ENCODE measurements at places on chromosomes 3 and 15.

DNA sequence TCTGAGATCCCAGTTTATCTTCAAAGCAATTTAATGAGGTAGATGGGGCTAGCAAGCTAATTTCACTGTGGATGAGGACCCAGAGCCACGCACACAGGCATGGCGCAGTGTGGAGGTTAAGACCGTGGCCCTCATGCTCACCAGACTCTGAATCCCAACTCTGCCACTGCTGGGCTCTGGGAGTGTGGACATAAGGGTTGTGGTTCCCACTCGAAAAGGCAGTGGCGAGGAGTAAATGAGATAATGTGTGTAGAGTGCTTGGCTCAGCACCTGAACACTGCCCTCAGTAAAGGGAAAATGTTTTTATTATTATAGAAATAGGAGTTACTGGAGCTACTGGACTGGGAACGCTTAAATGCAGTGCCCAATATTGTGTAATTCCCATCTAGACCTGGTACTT lies 243.5 kb upstream of the TPM1 start:
- DNase-seq = no peak

GRCh38 chr3:73046195-73046594 lies 15.3 kb upstream of the EBLN2 start:
- no peak for DNase-seq

- no peak for DNase-seq
Measured at GRCh38 chr3:15287565-15288330, 44.6 kb downstream of the SH3BP5 start.

GRCh38 chr3:155963570-155963969 lies 93.1 kb downstream of the GMPS start:
- DNase-seq = no peak

DNA sequence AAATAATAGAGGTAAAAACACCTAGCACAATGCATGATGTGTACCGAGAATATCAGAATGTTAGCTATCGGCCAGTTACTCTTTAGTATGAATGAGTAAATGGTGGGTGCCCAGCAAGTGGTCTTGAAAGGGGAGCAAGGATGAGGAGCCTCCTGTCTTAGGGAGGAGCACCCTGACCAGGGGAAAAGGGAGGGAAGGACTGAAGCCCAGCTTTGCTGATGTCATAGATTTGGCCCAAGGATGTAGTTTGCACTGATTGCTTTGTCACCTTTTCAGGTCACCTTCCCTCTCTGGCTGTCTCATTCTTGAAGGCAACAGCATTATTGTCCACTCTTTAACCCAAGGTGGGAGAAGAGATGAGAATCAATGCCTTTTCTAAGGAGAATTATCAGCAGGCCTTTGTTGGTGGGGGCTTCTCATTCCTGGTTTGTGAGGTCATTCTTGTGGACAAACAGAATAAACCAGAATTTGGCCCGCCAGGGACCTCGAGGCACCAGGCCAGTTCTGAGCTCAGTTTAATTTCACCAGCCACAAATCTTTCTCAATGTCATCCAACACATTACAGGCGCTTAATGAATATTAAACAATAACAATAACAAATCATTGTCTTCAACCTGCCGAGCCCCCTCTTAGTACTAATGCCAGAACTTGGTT lies 231.3 kb downstream of the VPS13C start:
- DNase-seq = no peak

DNA sequence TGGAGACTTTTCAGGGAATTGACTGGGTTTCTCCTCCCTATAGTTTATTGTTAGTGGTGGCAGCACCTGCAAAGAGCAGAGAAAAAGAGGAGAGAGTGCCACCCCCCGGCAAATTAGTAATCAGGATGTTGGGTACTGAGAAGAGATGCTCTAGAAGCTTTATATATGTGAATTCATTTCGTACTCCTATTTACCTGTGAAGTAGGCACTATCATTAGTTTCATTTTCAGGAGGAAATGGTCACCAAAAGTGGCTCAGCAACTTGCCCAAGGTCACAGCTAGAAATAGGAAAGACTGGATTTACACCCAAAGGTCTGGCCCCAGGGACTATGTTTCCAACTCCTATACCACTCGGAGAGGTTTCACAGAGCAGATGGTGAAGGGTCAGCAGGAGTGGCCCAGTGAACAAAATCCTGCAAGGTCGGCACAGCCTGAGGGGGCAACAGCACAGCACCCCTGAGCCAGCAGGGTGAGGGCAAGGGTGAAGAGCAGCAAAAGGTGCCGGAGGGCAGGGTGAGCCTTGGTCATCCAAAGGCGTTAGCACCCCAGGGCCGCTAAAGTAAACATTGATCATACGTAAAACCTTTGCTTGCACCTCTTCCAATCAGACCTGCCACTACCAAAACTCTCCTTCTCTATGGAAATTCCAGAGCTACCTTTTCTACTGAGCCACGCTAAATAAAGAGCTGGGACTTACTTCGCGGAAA lies 23.6 kb downstream of the VGLL4 start:
- DNase-seq = no peak

GRCh38 chr3:177464392-177465256 lies 267.3 kb upstream of the TBL1XR1 start:
- no peak for DNase-seq

- DNase-seq = no peak
Measured at GRCh38 chr3:21738935-21739702, 11.9 kb downstream of the ZNF385D start.

- DNase-seq = no peak
Measured at GRCh38 chr15:39785139-39785538, 2.5 kb upstream of the FSIP1 start.

GRCh38 chr15:38226608-38227266 lies 25.9 kb upstream of the SPRED1 start:
- DNase-seq = peak; percentile 48

GRCh38 chr15:88497109-88497765 lies 29.7 kb downstream of the MRPS11 start:
- DNase-seq = no peak

- DNase-seq = no peak
Measured at GRCh38 chr15:43749690-43750345, 3.6 kb downstream of the PDIA3 start.

DNA sequence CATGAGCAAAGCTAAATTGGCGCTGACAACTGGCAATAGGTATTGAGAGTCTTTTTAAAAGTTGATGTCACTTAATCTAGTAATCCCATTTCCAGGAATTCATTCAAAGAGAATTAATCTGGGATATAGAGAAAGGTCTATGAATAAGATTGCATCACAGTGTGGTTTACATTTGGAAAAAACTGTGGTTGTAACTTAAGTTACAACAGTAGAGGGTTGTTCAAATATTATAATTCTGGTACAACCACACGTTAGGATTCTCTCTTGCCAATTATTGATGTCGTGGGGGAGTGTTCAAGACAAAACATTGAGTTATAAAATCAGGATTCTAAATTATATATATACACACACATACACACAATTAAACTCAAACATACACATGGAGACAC lies 79.8 kb downstream of the LIPC start:
- DNase-seq = no peak

- no peak for DNase-seq
Measured at GRCh38 chr3:17579289-17580031, 163.0 kb downstream of the TBC1D5 start.

DNA sequence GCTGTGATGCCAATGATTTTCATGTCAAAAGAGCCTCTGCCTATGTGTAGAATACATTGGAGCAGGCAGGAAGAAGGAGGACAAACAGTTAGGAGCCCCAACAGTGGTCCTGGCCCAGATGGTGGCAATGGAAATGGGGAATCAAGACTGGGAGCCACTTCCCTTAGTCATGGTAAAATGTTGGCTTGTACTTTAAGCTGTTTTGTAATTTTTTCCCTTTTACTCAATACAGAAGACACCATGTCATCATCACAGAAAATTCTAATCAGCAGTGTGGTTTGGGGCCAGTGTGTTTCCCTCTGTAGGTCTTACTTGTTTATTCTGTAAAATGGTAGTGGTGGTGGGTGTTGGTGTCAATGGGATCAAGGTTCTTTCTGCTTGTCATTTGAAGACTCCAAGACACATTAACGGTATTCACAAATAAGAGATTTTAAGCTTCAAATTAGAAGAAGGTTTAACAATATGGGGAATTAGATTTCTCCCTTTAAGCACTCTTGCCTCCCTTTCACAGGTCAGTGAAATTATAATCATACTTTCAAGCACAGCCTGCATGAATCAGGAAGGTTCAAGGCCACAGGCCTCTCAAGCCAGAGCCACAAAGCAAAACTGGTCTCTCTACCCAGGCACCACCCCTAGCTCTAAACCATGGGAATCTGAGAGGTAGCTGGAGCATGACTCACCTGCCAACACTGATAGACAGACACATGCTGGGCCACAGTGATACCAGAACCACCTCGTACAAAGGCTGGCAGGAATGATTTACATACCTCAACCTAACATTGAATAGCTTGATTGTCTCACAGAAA lies 24.9 kb downstream of the SIAH2 start:
- no peak for DNase-seq

DNA sequence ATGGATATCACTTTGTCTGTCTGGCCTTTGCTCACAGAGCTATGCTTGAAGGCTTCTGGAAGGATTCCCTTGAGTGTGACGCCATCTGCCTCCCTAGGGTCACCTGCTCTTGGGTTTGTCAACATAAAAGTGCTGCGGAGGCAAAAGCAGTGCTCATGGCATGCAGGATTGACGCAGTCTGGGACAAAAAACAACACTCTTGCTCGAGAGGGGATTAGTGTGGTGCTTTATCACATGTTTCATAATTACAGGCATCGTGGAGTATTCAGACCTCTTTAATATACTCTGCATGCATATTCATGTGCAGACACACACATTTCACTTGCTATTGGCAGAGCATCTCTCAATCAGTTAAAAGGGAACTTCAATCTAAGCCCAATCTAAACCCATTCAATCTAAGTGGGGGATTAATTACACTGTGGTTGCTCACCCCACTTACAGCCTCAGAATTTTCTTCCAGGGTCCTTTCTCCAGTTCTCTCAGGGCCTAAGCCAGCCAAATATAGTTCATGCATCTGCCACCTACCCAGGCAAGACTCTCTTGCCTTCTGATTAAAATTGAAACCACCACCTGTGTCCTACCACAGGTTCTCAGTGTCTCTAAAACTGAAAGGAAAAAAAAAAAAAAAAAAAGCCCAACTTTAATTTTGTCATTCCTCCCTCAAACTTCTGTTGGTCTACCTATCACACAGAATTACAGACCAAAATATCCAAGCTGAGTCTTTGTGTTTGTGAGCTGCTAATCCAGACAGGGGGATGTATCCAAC lies 75.6 kb downstream of the BFSP2 start:
- no peak for DNase-seq

GRCh38 chr15:26083457-26083856 lies 220.3 kb upstream of the ATP10A start:
- no peak for DNase-seq

DNA sequence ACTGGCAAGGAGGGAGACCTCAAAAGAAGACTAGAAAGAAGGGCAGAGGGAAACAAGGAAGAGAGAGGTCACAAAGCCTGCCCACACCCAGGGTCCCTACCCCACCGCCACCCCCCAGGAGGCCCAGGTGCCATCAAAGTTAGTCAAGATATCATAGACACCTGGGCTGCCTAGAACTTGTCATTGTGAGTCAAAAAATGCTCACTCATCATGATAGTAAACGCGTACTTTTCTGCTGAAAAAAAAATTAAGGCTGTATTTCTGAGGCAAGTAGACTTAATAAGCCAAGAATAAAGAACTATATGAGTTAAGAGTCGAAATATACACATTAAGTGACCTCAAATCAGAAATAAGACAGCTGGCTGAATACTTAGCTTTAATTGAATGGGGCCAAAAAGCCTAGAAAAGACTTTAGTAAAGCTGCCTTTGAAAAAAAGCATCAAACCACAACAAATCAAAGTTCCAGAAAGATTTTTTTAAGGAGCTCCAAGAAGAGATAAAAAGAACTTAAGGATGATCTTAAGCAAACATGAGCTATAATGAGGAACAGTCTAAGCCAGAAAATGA lies 415.5 kb upstream of the PPP2R3A start:
- DNase-seq = no peak

DNA sequence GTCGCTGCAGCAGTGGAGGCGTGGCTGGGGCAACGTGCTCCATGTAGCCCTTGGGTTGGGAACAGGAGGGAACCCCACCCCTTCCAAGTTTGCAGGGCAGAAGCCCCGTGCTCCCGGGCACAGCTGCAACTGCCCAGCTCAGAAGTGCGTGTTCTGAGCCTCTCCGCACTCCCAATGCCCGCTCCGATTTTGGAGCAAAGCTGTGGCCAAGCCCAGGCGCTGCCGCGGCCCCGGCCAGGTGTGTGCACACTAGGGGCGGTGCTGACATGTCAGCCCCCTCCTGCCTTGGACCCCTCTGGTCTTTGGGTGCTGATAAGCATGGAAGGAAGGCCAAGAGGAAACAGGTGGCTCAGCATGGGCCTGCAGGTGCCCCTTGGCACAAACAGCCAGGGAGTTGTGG lies 87.6 kb upstream of the TTBK2 start:
- DNase-seq = no peak

DNA sequence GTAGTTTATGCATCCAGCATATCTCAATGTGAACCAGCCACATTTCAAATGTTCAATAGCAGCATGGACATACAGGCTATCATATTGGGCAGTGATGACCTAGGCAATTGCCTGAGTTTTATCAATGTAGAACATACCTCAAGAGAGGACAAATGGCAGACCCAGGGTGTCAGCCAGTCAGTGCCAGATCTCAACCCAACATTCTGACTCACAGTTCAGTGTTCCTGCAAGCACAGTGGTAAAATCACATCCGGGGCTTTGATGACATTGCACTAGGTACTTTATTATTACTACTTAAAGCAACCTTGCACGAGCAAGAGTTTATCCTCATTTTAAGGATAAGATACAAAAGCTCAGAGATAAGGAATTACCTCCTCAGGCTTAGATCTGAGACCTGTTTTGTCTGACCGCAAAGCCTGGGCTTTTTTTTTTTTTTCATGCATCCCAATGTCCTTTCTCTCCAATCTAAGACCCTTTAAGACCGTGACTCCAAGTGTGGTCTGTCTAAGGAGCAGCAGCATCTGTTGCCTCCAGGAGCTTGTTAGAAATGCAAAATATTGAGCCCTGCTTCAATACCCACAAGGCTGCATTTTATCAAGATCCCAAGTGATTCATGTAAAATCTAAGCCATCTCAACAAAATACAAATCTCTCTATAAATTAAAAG lies 60.1 kb downstream of the SLC12A1 start:
- no peak for DNase-seq

DNA sequence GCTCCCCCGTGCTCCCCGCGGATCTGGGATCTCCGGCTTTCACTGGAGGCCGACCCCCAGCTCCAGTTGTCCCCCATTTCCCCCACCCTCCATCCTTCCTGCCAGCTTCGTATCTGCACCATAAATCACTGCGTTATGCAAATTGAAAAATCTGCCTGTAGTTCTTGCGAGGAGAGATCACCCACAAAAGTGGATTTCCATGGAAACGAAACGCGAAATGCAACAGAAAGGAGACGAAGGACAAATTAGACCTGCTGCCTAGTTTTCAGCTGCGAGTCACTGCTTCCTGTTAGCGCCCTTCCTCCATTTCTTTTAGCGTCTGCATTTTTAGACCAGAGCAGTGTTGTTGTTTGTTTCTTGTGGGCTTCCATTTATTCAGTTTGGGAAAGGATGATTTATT lies 127.1 kb upstream of the ATP10A start:
- no peak for DNase-seq

DNA sequence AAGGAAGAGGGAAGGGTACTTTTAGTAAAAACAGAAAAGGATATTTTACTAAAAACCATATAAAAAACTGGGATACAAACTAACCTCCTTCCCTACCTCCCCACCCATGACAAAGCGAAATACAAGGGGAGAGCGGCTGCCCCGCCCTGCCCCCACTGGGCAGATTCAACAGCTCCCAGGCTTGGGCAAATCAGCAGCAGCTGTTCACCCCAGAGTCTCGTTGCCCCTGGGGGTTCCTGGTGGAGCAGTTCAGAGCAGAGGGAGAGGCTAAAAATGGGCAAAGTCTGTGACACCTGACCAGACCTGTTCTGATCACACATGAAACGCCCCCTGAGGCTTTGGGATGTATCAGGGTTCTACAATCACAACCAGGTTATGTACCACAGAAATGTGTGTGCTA lies 2.5 kb upstream of the ETFA start:
- no peak for DNase-seq
